ENCODE measurements at places on chromosomes 4 and X.

- peak; percentile 19 for DNase-seq
Observed at GRCh38 chrX:1387141-1387776, 4.7 kb downstream of the SLC25A6 start.

DNA sequence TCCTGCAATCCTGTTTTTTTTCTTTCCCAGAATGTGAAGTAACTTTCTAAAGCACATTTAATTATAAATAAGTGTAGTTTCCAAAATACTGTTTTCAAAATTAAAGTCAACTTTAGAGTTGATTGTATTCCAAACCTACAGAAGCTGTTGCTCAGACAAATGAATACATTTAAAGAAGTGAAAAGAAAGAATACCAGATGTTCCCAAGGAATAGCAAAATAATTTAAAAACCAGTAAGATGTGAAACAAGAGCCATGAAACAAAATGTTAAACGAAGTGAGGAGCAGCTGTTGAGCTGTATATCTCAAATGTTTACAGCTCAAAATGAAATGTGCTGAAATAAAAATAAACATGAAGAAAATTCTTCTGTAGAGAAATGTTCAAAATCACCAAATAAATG is 627.4 kb upstream of the NDST4 start:
- DNase-seq = no peak

- DNase-seq = no peak
Observed at GRCh38 chr4:82382751-82383150, 9.0 kb upstream of the HNRNPD start.

GRCh38 chr4:1933700-1934099 is 62.5 kb downstream of the NSD2 start:
- no peak for DNase-seq

DNA sequence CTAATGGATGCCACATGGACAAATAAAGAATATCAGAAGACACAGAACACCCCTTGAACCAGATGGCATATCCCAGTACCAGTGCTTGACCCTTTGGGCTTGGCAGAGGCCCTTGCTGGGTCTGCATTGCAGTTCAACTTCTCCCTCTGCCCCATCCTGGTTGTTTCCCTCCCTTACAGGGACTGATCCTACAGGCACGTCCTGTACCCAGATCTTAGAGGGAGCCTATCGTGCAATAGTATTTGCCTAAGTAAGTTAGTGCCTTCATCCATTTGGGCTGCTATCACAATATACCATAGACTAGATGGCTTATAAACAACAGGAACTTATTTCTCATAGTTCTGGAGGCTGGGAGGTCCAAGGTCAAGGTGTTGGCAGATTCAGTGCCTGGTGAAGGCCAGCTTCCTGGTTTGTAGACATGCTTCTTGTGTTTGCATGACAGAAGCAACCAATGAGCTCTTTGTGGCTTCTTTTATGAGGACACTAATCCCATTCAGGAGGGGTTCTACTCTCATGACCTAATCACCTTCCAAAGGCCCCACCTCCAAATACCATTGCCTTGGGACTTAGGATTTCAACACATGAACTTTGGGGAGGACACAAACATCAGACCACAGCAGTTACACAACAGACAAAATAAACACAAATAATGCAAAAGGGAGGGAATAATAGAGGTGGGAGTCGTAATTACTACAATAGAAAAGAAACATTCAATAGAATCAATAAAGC is 146.5 kb upstream of the MSX1 start:
- no peak for DNase-seq

GRCh38 chr4:69115851-69116213 is 19.6 kb downstream of the UGT2B7 start:
- no peak for DNase-seq

GRCh38 chrX:63013549-63013948 is 337.6 kb downstream of the SPIN4 start:
- no peak for DNase-seq

DNA sequence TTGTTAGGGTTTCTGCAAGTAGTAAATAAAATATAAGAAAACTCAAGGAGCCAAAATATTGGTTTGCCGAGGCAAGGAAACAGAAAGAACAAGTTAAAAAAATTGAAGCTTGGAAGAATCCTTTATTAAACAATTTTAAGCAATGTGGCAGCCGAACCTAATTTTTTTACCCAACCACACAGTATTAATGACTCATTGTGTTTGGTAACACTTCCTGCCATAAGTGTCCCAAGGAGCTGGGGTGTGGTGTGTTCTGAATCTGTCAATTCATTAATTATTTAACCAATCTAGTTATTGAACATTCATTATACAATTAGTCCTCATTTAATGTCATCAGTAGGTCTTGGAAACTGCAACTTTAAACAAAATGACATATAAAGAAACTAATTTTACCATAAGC is 19.3 kb upstream of the CPE start:
- no peak for DNase-seq

DNA sequence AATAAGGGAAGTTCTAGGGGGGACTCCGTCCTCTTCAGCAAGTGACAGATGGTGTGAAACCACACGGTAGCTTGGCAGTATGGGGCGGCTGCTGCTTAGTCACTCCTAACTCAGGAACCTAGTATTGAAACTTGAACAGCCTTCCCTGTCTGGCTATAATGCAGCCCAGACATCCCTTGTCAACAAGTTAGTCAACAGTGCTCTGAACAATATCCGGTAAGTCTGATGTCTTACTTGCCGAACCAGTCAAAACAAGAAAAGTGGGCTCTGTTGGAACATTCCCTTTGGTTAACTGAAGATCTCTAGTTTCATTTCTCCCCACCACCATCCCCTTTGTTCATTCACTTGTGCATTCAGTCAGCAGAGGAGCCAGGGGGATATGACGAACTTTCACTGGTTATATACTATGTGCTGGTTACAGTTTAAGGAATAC is 18.7 kb upstream of the CXCL13 start:
- DNase-seq = peak; percentile 80

- no peak for DNase-seq
Observed at GRCh38 chr4:80322716-80323115, 12.8 kb upstream of the CFAP299 start.

GRCh38 chrX:121103381-121103780 is 56.0 kb downstream of the GLUD2 start:
- DNase-seq = no peak

Measured in stimulated activated CD4-positive, alpha-beta T cell treated with anti-CD3 and anti-CD28 coated beads, Interleukin-15, amount 100 ng/mL, for 24 hours (primary cell).